ENCODE measurements at places on chromosomes 13 and 19.

GRCh38 chr19:51271067-51271466 is 20.2 kb downstream of the SIGLECL1 start:
- no peak for DNase-seq

DNA sequence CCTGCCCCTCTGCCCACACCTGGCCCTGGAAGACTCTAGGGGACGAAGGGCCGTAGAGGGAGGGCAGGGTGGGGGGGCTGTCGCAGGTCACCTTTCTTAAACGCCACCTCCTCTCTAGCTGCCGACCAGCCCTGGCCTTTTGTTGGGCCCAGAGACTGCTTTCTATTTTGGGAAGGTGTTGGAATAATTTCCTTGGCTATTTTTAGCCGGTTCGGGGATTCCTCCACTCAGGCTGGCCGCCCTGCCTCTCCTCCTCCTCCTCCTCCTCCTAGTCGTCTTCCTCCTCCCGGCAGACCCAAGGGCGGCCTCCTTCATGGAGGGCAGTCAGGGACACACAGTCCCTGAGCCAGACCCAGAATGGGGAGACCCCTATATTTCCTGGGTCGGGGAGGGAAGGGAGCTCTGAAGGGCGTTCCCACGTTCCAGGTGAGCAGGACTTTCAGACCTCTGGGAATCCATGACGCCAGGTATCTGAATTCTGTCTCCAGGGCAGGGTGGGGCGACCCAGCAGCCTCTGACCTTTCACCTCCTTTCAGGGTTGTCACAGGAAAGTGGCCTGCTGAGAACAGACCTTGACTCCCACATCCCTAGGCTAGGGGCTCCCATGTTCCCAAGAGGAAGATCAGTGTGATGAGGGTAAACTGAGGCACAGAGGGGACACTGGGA is 19.9 kb downstream of the GADD45B start:
- DNase-seq = no peak

GRCh38 chr13:24540236-24541126 is 27.9 kb upstream of the PARP4 start:
- no peak for DNase-seq

- no peak for DNase-seq
These were observed 29.0 kb upstream of the RNF17 start for GRCh38 chr13:24734950-24735349.

- DNase-seq = no peak
These were observed at the start of gene IGFL3 for GRCh38 chr19:46124638-46125115. Gene IGFL3 (minus strand): TSS chr19:46124688. CDS start chr19:46124649, 39 bp downstream.

All from effector CD8-positive, alpha-beta T cell (primary cell).